Natural killer cell treated with Interleukin-12 subunit alpha and Interleukin-12 subunit beta and Interleukin-15 and Interleukin-18, amount 100 ng/mL, for 72 hours (primary cell): ENCODE measurements at places on chromosomes 1 and 21. TPM values are rescaled to one million over a fixed set of nuclear protein-coding genes. Genes with fewer than 3 reads are reported as not detected.

The NCF2 gene
- total RNA-seq, result 20.5 TPM

The RNU1-4 gene
- 3,879 TPM for total RNA-seq

The HORMAD1 gene
- 0.64 TPM for total RNA-seq

The RAB3B gene
- 0.08 TPM for total RNA-seq

The VANGL2 gene
- not detected for total RNA-seq

The CLCA1 gene
- total RNA-seq, result not detected

- H3K27ac ChIP-seq, result no peak overlapping the region
- no peaks in the 10 kb centered on the region for H3K27me3 ChIP-seq
Measured at GRCh38 chr1:12320486-12320885, 90.7 kb downstream of the VPS13D start.

- peaks cover 3% of the 10 kb centered on the region for H3K27me3 ChIP-seq
- no peaks in the 10 kb centered on the region for H3K4me1 ChIP-seq
- no peaks in the 10 kb centered on the region for H3K36me3 ChIP-seq
Measured at GRCh38 chr1:175889848-175890247, 146.5 kb upstream of the TNR start.

GRCh38 chr1:65946960-65947359 is 154.3 kb downstream of the PDE4B start:
- H3K27me3 ChIP-seq, result peaks cover 8% of the 10 kb centered on the region
- H3K36me3 ChIP-seq, result no peaks in the 10 kb centered on the region
- H3K27ac ChIP-seq, result no peak overlapping the region
- no peak overlapping the region for H3K4me3 ChIP-seq

DNA sequence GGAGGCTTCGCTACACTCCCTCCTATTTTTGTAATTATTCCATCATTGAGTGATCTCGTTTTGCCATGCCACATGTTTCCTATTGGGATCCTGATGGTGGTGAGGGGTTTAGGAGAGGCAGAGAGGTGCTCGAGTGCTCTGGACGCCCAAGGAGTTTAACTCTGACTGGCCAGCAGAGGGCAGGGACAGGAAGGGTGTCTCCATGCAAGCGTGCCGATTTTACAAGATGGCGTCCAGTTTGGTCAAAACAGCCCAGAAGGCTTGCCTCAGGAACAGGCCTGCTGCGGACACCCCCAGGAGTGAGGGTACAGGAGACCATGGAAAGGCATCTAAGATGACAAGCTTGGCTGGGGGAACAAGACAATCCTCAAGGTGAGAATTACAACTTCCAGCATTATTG is 33.8 kb upstream of the KCNE2 start:
- no peaks in the 10 kb centered on the region for H3K4me1 ChIP-seq
- H3K36me3 ChIP-seq, result no peaks in the 10 kb centered on the region
- H3K4me3 ChIP-seq, result no peak overlapping the region
- peaks cover 5% of the 10 kb centered on the region for H3K27me3 ChIP-seq

DNA sequence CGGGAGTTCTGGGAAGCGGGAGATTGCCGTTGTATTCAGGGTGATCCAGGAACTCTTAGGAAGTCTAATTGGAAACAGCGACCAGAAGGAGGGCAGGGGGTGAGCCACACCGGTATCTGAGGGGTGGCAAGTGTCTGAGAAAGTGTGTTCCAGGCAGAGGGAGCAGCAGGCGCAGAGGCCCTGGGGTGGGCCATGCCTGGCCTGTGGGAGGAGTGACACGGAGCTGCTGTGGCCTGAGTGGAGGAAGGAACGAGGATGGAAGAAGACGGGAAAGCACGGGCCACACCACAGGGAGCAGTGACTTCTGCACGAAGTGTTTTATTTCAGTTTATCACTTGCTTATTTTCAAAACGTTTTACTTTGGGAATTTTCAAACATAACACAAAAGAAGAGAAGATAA is 11.3 kb downstream of the PER3 start:
- no peaks in the 10 kb centered on the region for H3K4me1 ChIP-seq
- no peak overlapping the region for H3K4me3 ChIP-seq

DNA sequence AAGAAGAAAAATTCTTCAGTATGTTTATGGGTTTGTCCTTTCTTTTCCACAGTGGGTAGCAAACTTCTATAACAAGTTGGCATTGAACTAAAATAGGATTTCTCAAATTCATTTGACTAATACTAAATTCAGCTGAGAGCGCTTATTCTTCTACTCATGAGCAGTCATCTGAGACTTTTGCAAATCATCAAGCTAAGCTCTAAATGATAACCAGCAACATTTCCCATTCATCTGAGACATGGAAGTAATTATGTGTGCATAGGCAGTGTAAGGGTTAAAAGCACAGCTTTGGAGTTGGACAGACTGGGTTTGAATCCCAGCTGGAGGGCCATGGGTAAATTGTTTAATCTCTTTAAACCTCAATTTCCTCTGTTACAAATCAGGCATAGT is 18.3 kb upstream of the CNR2 start:
- no peak for DNase-seq
- H3K27ac ChIP-seq, result no peak overlapping the region
- H3K27me3 ChIP-seq, result no peaks in the 10 kb centered on the region
- H3K4me3 ChIP-seq, result no peak overlapping the region
- no peaks in the 10 kb centered on the region for H3K36me3 ChIP-seq

DNA sequence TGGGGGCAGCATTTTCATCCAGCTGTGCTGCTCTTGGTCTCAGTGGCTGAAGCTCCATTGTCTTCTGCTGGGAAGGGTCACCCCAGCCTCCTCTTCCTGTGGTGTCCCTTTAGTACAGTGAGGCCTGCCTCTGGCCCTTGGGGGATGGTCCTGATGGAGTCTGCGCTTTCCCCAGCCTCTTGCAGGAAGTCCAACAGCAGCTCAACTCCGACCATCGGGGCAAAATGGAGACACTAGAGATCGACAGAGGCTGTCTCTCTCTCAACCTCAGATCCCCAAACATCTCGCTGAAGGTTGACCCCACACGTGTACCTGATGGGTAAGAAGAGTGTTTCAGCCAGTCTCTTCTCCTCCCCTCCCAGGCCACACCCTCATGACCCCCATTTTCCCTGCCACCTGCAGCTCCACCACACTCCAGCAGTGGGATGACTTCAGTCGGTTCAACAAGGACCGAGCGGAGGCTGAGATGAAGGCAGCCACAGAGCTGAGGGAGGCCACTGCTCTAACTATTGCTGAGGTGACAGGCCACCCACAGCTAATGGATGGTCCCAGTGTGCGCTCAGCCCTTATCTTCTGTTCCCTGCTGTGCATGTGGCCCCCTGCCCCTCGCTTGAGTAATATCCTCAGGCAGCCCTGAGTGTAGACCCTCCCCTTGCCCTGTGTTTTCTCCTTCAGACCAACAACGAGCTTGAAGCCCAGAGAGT is 2.0 kb upstream of the ADPRS start:
- no peak for DNase-seq
- peaks cover 12% of the 10 kb centered on the region for H3K4me1 ChIP-seq
- H3K4me3 ChIP-seq, result peak overlapping the region; percentile 45
- H3K36me3 ChIP-seq, result peaks cover 9% of the 10 kb centered on the region
- peak overlapping the region; percentile 30 for H3K27ac ChIP-seq
- H3K27me3 ChIP-seq, result peaks cover 8% of the 10 kb centered on the region

GRCh38 chr1:154695985-154696384 is 88.0 kb upstream of the ADAR start:
- H3K27me3 ChIP-seq, result peaks cover 17% of the 10 kb centered on the region
- no peak overlapping the region for H3K4me3 ChIP-seq
- H3K27ac ChIP-seq, result no peak overlapping the region

- DNase-seq, result no peak
- no peak overlapping the region for H3K27ac ChIP-seq
- no peak overlapping the region for H3K4me3 ChIP-seq
Measured at GRCh38 chr1:3553166-3553939, 58.0 kb downstream of the MEGF6 start.

DNA sequence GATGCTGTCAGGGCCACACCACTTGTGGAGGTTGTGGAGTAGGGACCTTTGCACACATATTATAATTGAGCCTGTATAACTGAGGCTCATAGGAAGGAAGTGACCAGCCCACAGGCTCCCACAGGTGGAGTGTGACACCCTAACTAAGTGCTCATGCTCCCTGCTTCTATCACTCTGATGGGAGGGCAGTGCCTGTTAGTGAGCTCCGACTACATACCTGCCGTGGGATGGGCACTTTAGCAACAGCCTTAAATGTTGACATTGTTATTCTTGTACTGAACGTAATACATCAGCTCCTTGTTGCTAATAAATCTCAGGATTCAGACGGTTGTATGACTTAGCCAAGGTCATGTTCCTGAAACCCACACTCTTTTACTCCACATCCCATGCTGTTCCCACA is 58.0 kb downstream of the BEND5 start:
- no peak overlapping the region for H3K27ac ChIP-seq
- no peak overlapping the region for H3K4me3 ChIP-seq
- H3K27me3 ChIP-seq, result peaks cover 31% of the 10 kb centered on the region
- no peaks in the 10 kb centered on the region for H3K4me1 ChIP-seq
- no peaks in the 10 kb centered on the region for H3K36me3 ChIP-seq
- DNase-seq, result no peak

GRCh38 chr1:88466899-88467580 is 217.0 kb upstream of the PKN2 start:
- DNase-seq, result no peak
- no peak overlapping the region for H3K27ac ChIP-seq
- peaks cover 5% of the 10 kb centered on the region for H3K27me3 ChIP-seq
- H3K4me3 ChIP-seq, result no peak overlapping the region

- no peak overlapping the region for H3K4me3 ChIP-seq
- H3K4me1 ChIP-seq, result no peaks in the 10 kb centered on the region
- H3K27ac ChIP-seq, result no peak overlapping the region
- no peak for DNase-seq
- no peaks in the 10 kb centered on the region for H3K36me3 ChIP-seq
- H3K27me3 ChIP-seq, result peaks cover 45% of the 10 kb centered on the region
Measured at GRCh38 chr1:37159102-37159501, 124.8 kb upstream of the GRIK3 start.

DNA sequence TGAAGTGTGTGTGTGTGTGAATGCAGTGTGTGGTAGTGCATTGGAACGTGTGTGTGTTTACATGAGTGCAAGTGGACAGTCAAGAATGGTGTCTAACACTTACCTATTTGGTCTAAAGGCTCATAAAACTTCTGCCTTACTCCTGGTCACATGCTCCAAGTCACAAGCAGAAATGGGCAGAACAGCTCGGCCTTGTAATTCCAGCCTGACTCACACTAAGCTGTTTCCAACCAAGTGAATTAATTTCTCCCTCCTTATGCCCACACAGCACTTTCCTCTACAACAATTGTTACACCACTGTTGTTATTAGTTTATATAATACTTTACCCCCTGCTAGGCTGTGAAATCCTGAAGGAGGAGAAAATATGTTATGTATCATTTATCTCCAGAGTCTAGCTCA is 43.8 kb downstream of the DDR2 start:
- no peaks in the 10 kb centered on the region for H3K4me1 ChIP-seq
- H3K27ac ChIP-seq, result no peak overlapping the region
- no peak overlapping the region for H3K4me3 ChIP-seq
- no peak for DNase-seq
- H3K36me3 ChIP-seq, result peaks cover 4% of the 10 kb centered on the region

DNA sequence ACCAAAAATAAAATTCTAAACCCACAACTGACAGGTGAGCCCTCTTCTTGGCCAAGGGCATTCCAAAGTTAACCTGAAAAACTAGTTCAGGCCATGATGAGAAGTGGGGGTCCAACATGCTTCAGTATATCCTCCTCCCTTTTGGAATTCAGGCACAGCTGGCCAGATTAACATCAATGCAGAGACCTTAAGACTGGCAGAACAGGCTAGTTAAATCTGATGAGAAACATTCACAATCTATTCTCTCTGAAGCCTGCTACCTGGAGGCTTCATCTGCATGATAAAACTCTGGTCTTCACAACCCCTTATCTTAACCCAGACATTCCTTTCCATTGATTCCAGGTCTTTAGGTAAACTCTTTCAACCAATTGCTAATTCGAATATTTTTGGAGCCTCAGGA is 26.7 kb upstream of the ZBTB8B start:
- no peaks in the 10 kb centered on the region for H3K4me1 ChIP-seq
- H3K27ac ChIP-seq, result no peak overlapping the region
- H3K27me3 ChIP-seq, result peaks cover 31% of the 10 kb centered on the region

- no peak overlapping the region for H3K27ac ChIP-seq
- peaks cover 13% of the 10 kb centered on the region for H3K4me1 ChIP-seq
- no peak overlapping the region for H3K4me3 ChIP-seq
- H3K27me3 ChIP-seq, result peaks cover 40% of the 10 kb centered on the region
- DNase-seq, result no peak
Measured at GRCh38 chr1:183027031-183027430, 3.8 kb downstream of the LAMC1 start.

DNA sequence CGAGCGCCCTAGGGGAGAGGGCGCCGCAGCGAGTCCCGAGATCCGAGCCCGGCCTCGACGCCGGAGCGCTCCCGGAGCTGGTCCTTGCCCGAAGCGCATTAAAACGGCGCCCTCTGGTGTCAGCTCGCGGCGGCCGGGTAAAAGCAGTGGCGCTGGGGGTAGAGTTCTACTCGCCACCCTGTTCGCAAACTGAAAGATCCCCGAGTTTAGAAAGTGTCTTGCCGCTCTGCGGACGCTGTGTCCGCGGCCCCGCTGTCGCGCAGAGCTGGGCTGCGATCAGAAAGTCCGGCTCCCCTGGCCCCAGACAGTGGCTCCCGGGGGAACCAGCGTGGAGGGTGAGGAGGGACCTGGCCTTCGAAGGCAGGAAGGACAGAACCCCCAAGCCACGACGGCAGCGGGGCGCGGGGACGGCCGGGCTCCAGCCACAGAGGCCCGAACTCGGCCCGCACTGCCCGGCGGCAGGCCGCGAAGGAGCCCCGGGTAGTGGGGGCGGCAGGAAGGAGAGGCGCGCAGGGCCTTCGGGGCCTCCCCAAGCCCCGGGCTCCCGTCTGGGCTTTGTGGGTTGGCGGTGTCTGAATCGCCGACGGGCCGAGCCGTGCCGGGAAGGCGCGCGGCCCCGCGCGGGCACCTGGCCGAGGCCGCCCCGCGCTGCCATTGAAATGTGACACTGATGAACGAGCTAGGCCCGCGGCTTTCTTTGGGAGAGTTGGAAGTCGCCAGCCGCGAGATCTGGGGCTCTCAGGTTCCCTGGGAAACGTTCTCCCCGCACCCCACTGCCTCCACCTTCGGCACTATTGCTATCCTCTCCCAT is 39.1 kb upstream of the NFIA start:
- no peaks in the 10 kb centered on the region for H3K36me3 ChIP-seq
- peak overlapping the region; percentile 46 for H3K4me3 ChIP-seq
- peaks cover 40% of the 10 kb centered on the region for H3K27me3 ChIP-seq

GRCh38 chr1:184623404-184623803 is 131.3 kb downstream of the EDEM3 start:
- H3K4me3 ChIP-seq, result no peak overlapping the region
- H3K36me3 ChIP-seq, result peaks cover 7% of the 10 kb centered on the region
- no peaks in the 10 kb centered on the region for H3K27me3 ChIP-seq
- DNase-seq, result no peak
